Fibroblast of the aortic adventitia (primary cell): ENCODE measurements at places on chromosomes 7 and 10. TPM values are rescaled to one million over a fixed set of nuclear protein-coding genes. Genes with fewer than 3 reads are reported as not detected.

The FLNC gene
- total RNA-seq = 43.7 and 193 TPM in 2 replicates

The TAC1 gene
- total RNA-seq = not detected in 2 replicates

The WDR86 gene
- 0.45 and 17.7 TPM in 2 replicates for total RNA-seq

The TFPI2 gene
- 69.7 and 97.3 TPM in 2 replicates for total RNA-seq

The DNTT gene
- total RNA-seq = not detected in 2 replicates

The DGKI gene
- total RNA-seq = 2.0 and 4.7 TPM in 2 replicates

The ODAD2 gene
- 0.18 and 0.57 TPM in 2 replicates for total RNA-seq
